CD4-positive, alpha-beta T cell treated with Interleukin-17A for 1 hour (primary cell): ENCODE measurements at places on chromosomes 11 and 22.

DNA sequence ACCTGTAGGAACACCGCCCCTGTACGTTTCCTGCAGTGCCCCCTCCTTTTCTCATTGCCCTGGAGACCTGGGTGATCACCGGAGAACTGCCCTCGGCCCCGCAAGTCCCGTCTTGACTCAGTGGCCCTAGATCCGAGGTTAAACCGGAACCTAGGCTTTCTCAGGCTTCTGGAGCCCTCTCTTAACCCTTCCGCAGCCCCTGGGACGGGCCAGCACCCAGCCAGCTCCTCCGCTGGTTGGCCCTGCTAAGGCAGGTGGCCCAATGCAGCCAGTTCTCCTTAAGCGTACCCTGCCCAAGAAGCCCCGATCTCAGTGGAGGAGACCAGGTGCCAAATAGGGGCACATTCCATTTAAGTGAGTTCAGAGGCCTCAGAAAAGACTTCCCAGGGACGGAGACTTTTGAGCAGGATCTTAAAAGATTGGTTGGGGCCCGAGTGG, 776 bp downstream of the NLRX1 start:
- DNase-seq, result no peak

DNA sequence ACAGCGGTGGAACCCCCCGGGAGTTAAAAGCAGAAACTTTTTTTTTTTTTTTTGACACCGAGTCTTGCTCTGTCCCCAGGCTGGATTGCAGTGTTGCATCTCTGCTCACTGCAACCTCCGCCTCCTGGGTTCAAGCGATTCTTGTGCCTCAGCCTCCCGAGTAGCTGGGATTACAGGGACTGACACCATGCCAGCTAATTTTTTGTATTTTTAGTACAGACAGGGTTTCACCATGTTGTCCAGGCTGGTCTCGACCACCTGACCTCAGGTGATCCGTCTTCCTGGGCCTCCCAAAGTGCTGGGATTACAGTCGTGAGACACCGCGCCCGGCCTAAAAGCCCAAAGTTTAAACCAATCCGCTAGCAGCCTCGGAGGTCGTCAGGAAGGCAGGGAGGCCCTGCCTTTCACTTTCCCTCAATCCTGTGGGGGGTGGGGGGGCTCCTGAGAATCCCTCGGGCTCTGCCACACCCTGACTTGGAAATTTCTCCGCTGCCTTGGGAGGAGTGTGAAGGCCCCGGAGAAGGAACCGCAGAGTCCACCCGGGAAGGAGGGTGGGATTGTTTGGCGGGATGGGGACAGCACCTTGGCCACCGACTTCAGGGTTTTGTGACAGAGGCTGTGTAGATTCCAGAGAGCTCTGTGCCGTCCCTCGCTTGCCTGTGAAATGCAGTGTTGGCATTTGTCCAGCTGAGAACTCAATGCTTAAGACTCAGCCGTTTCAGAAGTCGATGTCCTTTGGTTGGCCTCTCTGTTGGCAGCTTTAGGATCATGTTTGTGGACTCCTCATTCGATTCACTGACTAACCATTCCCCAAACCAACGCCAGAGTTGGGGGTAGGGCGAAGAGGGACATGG, 1.0 kb downstream of the ARHGAP8 start:
- DNase-seq, result no peak

DNA sequence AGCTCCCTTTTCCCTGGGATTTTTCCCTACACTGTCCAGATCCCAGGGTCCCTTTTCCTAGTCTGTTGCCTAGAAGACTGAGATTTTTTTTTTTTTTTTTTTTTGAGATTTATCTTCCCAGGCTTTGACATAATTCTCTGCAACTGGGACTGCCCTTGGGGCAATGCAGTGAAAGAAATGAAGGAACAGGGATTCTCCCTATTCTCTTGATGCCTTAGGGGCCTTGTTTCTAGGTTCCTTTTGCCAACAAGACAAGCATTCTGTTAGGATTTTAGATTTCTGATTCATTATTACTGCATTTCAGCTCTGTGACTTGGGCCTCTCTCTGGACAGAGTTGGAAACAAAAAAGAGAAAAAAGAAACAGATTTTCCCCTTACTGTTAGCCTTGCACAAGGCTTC, 47.3 kb downstream of the QSER1 start:
- no peak for DNase-seq

DNA sequence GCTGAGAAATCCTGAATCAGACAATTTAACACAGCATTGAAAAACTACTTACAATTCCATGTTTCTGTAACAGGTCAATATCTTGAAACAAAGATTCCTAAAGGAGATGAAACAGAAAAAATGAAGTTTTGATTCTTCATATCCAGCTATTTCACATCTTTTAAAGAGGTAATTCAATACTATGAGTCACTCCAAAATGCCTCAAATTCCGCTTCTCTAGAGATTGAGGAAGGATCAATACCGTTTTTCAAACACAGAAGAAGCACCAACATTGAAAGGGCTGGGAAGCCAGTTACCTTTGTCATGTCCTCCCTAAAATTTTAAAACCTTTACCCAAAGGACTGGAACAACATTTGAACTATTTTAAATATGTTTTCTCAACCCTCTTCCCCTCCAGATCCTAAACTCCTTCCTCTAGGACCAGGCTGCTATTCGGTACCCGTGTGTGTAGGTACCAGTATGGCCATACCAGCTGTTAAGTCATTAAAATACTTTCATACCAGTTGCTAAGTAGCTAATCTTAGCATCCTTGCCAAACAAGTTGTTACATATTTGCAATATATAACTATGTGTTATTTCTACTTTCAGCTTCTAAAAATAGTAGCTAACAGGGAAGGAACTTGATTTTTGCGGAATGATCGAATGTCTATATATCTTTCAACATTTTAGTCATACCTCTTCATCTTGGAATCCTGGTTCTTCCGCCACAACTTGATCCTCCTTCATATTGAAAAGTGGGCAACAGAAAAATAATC, 2.3 kb downstream of the DMC1 start:
- DNase-seq, result no peak

GRCh38 chr11:19992998-19993397, 167.3 kb downstream of the DBX1 start:
- DNase-seq, result no peak

DNA sequence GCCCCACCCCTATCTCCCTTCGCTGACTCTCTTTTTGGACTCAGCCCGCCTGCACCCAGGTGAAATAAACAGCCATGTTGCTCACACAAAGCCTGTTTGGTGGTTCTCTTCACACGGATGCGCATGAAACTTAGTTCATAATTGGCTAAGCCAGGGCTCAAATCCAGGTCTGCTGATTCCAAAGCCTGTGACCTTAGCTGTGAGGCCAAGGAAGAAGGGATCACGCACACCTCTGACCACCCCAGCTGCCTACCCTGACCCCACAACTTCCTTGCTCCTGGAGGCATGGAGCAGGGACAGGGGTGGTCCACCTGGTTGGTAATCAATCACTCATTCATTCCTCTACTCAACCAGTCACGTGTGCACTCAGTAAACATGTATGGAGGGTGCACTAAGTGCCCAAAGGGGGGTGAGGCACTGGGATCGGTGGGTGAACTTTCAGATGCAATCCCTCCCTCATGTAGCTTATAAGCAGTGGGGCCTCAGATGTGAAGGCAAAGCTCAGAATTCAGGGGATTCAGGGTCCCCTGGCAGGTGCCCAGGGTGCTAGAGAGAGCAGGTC, 10.3 kb downstream of the FXYD2 start:
- no peak for DNase-seq

DNA sequence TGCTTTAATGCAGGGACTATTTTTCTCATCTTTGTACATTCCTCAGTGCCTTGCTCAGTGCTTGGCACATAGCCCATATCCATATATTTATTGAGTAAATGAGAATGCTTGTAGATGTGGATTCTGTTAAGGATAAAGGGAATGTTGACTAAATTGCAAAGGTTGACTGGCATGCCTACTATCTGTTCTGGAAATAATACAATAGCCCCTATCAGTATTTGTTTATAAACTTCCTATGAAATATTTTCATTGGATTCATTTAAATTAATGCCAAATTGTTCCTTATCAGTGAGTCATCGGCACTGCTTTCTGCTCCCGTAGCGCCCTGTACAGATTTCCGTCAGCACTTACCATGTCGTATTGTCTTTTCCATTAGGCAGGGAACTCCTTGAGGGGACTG, 8.0 kb downstream of the RNF121 start:
- no peak for DNase-seq

- no peak for DNase-seq
These were observed 280.5 kb downstream of the DDX10 start for GRCh38 chr11:108945341-108945740.

- no peak for DNase-seq
These were observed 69.7 kb downstream of the ETS1 start for GRCh38 chr11:128517451-128518230.

GRCh38 chr22:44049486-44050231, 25.6 kb downstream of the PARVB start:
- no peak for DNase-seq

- DNase-seq, result no peak
These were observed 30.5 kb downstream of the ALG12 start for GRCh38 chr22:49887702-49888101.
